Adipocyte (in vitro differentiated cells): ENCODE measurements at places on chromosomes 3 and 15.

GRCh38 chr15:53591041-53591440, 168.4 kb downstream of the WDR72 start:
- no peak for DNase-seq

DNA sequence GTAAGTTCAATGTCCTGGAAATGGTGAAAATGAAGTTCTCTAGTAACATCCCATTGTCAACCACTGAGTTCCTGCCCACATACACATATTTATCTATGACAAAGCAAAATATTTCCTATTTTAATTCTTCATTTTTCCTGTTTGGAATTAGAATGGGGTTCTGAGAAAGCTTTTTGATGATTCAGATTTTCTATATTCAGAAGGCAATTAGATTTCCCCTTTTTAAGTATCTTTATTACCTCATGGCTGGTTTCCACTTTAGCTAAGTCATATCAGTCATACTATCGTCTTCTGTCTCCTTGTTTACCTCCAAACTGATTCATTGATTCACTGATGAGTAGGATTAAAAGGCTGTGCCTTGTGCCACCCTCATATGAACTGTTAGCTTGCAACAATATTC, 17.9 kb downstream of the ETFA start:
- DNase-seq = no peak

DNA sequence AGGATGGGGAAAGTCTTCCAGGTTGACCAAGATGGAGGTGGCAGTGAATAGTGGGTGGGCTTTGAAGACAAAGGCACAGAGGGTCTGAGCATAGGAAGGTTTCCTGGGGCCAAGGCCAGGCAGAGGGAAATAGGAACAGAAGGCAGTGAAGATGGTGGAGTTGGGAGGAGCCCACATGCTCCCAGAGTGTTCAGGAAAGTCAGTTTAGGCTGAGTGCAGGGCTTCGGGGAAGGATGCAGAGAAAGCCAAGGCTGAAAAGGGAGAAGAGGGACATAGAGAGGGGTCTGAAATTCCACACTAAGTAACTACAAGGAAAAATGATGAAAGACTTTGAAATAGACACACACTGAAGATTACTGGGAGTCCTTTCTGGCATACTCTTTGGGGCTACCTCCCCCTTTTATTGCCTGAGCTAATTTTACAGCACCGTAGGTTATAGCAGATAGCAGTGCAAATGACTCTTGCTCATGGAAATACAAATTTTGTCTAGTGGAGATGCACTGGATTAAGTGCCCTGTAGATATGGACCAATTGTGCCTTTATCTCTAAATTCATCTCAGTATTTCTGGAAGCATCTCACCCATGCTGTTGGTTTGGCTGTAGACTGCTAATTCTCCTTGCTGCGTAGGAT, 3.8 kb downstream of the CX3CR1 start:
- DNase-seq = no peak

DNA sequence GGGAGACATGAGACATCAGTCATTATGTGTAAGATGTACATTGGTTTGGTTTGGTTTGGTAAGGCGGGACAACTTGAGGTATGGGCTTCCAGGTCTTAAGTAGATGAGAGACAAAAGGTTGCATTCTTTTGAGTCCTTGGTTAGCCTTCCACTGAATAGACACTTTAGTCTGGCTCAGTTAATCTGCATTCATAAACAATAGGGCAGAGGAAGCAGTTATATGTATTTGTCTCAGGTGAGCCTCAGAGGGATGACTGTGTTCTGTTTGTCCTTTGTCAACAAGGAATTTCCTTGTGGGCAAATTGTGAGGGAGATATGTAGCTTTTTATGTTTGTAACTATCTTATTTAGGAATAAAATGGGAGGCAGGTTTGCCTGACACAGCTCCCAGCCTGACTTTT, 50.4 kb downstream of the TCF12 start:
- DNase-seq = no peak

DNA sequence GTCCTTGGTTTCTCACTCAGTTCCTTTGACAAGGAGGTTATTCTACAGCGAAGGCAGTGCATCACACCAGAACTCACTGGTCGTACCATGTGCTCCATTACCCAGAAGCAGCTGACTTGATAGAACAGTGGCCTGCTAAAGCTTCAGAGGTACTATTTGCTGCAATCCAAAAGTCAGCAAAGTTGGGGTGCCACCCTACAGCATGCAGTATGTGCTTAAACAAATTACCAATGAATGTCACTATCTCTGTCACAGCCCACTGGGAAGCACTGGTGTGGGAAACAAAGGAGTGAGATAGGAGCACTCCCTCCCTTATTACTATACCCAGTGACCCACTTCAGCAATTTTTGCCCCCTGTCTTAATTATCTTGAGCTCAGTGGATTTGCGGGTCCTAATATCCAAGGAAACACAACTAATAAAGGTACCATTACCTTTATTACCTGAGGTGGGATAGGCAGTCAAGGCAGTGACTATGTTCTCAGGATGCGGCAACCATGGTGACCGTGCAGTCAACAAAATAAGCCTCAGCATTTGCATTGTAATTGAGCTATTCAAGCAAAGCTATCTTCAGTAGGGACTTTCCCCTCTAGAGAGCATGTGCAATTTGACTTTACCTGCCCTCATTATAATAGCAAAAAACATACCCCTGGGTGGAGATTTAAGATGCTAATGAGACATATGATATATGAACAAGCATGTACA, 199.4 kb downstream of the OCA2 start:
- DNase-seq = no peak

DNA sequence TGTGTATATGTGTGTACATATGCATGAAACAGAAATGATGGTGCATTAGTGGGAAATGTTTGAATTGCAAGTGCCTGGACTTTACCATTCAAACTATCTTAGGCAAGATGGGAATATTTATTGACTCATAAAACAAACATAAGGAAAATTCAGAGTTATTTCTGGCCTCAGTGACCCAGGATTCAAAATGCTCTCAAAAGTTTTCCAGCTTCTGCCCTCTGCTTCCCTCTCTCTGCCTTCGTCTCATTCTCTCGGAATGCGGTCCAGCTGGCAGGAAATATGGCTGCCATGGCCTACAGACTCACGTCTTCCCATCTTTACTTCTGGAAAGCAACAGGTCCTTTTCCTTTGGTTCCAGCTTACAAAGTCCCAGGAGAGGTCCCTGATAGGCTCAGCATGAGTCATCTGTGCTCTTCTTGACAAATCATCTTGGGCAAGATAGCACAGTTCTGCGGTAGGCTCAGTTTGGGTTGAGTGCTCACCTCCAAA, 8.7 kb upstream of the ZNF774 start:
- no peak for DNase-seq

GRCh38 chr15:88395241-88395640, 71.9 kb downstream of the MRPL46 start:
- no peak for DNase-seq

DNA sequence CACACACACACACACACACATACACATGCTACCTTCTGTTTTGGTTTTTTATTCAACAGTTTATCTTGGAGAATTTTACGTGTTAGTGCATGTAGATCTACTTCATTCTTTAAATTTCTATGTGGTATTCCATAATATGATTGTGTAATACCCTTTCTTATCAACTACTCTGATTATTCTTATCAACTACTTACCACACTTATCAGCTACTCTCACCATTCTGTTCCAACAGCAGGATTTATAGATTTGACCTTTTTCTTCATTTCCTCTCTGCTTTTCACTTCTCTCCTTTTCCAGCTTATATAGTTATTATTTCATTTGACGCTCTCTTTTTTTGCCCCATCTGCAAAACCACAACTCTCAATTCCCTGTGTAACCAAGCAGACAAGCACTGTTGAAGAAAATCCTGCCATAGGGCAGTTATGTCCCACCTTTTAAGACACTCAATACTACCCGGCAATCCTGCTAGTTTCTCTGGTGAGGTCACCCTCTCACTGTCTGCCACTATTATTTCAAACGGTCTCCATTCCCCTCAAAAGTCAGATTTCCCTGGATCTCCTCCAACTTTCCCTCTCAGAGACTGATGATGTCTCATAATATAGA, 56.9 kb upstream of the SATB1 start:
- DNase-seq = no peak

DNA sequence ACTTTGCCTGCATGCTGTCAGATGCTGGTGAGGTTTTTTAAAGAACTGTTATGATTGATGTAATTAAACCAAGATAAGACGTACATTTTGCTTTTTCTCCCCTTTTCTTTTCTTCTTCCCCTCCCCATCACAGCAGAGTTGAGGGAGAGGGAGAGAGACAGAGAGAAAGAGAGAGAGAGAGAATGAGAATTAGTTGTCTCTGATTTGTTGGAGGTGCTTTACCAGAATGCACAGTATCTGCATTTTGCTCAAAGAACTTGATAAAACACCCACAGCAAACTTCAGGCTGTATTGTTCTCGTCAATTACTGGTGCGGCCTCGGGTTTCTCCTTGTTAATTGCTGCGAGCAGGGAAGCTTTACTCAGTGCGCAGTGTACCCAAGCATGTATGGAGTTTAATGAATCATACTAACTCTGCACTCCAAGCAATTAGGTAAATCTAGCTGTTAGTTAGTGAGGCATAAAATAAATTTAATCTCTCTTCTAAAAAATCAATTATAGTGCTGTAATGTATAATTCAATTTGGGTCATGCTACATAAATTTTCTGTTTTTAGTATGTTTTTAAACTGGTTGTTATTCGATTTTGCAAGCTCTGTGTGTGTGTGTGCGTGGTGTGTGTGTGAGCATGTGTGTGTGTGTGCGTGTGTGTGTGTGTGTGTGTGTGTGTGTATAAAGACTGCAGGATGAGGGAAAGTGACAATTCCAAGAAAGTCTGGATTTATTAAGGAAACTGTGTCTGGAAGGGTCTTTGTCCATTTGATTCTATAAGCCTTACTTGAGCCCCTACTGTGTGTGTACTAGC, 273.4 kb downstream of the TLE3 start:
- DNase-seq = no peak

- DNase-seq = no peak
Measured at GRCh38 chr3:39791603-39792002, 17.8 kb upstream of the MYRIP start.

- DNase-seq = no peak
Measured at GRCh38 chr15:93154666-93155065, 65.7 kb upstream of the RGMA start.

- DNase-seq = peak; percentile 57
Measured at GRCh38 chr3:147189016-147189415, 217.3 kb downstream of the ZIC4 start.

DNA sequence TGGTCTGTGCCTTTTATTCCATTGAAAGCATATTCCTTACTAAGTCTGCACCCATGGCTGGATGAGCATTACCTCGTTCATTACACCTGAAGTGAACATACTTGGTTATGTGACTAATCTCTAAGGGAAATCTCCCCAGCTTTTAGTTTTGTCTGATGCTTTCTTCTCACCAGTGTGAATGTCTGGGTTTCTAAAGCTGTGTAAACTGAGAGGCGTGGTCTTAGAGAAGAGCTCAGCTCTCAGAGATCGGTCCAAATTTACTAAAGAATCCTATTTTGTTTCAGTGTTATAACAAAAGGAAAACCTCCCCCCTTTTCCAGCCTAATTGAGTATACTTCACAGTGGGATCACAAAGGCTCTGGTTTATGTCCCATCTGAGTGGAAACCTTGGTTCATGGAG, 352.3 kb downstream of the PTPRG start:
- DNase-seq = no peak

GRCh38 chr3:138417559-138417982, 16.8 kb upstream of the ESYT3 start:
- DNase-seq = peak; percentile 91

DNA sequence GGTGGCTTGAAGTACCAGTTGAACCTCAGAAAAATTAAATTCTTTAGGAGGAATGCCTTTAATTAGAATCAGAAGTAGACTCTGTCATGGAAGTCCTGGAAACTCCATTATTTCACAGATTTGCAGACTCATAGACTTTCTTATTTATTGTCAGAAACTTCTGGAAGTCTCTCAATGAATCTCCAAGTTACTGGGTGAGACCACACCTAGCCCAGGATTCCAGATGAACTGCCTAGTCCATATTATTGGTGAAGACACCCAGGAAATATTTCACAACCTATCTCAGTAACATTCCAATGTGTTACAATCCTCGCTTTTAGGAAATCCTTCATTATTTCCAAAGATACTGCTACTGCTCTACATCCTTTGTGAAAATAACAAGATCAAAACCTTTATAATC, 6.5 kb upstream of the THBS1 start:
- DNase-seq = peak; percentile 37

DNA sequence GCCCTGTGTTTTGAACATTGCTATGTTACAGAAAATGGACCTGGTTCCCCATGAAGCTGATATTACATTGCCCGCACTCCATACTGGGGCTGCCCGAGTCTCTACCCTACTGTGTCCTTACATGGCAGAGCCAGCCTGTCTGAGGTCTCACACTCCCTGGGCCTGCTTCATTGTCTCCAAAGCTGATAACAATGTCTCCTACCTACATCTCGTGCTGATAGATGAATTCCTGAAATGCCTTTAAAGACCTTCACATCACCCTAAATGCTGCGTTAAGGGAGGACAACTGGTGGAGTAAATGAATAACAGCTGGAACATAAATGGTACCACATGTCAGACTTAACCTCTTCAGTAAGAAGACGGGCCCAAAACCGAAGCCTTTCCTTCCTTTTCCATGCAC, 62.9 kb upstream of the PTX3 start:
- peak; percentile 67 for DNase-seq

GRCh38 chr3:60081381-60082095, 1031.7 kb upstream of the CFAP20DC start:
- no peak for DNase-seq

GRCh38 chr3:144843099-144843498, 871.5 kb downstream of the DIPK2A start:
- peak; percentile 33 for DNase-seq
